T-helper 2 cell treated with Interferon-gamma antibody and Interleukin-4, amounts not matched to agents 100 ng/mL and 5 ng/mL, for 36 hours (primary cell): ENCODE measurements at places on chromosomes 2 and 18. TPM values are rescaled to one million over a fixed set of nuclear protein-coding genes. Genes with fewer than 3 reads are reported as not detected.

The ADGRF3 gene
- 4.8 and 4.9 TPM in 2 replicates for total RNA-seq

The HOXD9 gene
- total RNA-seq: not detected in 2 replicates

The MGAT4A gene
- 69.5 and 73.7 TPM in 2 replicates for total RNA-seq

The SCYGR4 gene
- total RNA-seq: not detected in 2 replicates
